ENCODE measurements at places on chromosomes 3 and 15.

DNA sequence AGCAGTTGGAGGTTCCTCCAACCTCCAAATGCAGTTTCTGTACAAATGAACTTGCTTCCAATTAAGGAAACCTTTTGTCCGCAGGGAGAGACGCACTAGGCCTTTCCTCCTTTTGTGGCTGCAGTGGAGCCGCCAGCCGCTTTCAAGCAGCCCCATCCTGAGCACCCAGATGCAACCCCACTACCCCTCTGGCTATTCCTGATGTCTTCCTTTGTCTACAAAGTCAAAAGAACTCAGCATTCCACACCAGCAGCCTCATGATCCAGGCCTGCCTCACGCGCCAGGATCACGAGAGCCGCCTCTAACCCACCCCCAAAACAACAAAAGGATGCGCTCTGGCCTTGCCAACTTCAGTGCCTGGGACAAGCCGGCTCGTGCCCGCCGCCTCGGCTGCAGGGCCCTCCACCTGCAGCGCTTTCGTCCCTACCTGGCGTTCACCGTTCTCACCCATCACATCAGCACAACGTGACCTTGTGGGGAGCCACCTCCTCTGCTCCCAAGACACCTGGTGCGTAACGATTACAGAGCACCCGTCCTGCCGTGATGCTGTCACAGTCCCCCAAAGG is 48.2 kb upstream of the MUC4 start:
- no peak for DNase-seq

- DNase-seq: no peak
These were observed 18.2 kb downstream of the FOXP1 start for GRCh38 chr3:71565316-71565715.

- DNase-seq: no peak
These were observed 1066.5 kb downstream of the PLOD2 start for GRCh38 chr3:145094355-145094941.

GRCh38 chr15:56353119-56353518 is 12.1 kb upstream of the TEX9 start:
- DNase-seq: no peak

GRCh38 chr15:69627548-69628158 is 175.0 kb downstream of the RPLP1 start:
- no peak for DNase-seq

DNA sequence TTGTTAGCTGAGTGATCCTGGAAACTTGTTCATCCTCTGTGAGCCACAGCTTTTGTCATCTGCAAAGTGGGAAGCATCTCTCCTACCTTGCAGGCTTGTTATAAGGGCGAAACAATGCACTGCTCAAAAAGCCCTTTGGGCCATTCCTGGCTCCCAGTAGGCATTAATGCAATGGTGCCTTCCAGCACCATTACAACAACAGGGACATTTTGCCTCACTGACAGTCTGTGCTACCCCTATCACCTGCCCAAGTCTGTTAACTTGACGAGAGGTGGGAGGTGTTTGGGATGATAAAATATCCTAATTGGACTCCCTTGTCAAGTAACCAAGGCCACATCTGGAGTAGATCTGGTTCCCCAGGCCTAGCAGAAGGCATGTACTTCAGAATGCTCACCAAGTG is 44.2 kb downstream of the ZDHHC3 start:
- DNase-seq: no peak

DNA sequence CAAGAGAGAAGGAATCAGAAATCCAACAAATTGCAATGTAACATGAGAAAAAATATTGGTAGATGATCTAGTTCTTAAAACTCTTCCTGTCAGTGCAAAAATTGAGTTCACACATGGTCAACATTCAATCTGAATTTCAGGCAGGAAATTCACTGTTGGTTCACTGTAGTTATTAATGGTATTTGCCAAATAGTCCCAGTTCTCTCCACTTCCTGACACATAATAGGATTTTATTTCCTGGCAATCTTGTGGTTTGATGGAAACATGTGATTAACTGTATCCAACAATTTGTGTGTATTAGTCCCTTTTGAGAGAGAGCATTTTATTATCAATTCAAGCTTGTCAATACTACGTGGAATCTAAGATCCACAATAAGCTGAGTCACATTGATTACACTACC is 1103.1 kb downstream of the ROBO2 start:
- no peak for DNase-seq

DNA sequence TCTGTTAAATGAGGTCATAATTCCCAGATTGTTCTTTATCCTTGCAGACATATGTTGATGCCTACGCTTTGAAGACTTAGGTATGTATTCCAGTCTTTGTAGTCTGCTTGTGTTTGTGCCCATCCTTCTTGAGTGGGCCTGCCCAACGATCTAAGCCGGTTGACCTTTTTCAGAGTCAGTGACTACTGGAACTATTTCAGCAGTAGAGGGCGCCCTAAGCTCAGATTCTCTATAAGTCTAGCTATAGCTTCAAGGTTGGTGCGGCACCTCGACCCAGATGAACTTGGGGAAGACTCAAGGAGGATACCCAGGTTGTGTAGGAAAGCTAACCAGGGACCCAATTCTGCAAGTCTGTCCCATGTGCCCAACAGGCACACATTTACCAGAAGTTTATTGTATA is 228.8 kb upstream of the PPP2R3A start:
- no peak for DNase-seq

DNA sequence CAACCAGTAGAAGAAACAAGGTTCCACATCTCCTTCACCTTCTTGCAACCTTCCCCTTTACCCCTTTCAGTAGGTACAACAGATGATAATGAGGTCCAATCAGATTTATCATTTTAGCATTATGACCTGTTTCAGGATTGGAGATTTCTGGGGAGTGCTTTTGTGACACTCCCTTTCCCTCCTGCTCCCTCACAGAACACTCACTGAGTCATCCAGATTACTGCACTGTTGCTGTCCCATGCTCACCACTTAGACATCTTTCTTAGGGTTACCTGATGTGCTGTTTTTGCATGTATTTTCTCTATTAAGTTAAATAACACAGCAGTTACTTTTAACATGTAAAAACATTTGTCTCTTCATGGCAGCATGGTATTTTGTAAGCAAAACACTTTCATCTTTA is 118.5 kb downstream of the MFSD1 start:
- DNase-seq: no peak

GRCh38 chr3:191958980-191959671 is 498.2 kb downstream of the PYDC2 start:
- DNase-seq: no peak

GRCh38 chr3:24394754-24395153 is 99.9 kb downstream of the THRB start:
- no peak for DNase-seq

DNA sequence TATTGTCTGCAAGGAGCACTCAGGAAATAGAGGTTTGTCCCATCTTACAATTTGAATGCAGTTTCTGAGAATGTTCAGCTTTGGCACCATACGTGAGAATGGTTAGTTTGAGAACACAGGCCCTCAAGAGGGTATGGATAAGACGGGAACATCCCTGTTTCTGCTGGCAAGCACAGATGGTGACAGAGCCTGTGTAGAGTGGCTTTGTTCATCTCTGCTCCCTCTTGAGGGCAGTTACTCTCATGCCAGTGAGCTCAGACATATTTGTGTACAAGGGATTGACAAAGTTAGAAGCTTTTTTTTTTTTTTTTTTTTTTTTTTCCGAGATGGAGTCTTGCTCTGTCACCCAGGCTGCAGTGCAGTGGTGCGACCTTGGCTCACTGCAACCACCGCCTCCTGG is 71.5 kb upstream of the FILIP1L start:
- no peak for DNase-seq

- DNase-seq: no peak
These were observed 240.8 kb downstream of the ADAMTS17 start for GRCh38 chr15:100100926-100101325.

GRCh38 chr3:73610493-73610892 is 14.2 kb downstream of the PDZRN3 start:
- no peak for DNase-seq

DNA sequence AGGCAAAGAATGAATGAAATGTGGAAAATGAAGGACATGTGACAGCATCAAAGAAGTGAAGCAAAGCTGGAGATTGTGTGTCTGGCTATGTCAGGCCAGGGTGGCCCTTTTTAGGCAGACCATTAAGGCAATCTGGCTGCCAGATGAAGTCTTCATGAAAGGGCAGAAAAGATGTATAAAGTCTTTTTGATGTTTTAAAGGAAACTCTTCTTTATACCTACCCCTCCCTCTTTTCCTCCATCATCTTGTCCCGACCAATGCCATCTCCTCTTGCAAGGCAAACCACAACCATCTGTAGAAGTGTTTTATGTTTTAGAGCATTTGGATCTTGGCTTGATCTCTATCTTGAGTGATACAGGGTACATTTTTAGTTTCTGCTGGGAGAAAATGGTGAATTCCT is 259.2 kb downstream of the LSAMP start:
- no peak for DNase-seq

DNA sequence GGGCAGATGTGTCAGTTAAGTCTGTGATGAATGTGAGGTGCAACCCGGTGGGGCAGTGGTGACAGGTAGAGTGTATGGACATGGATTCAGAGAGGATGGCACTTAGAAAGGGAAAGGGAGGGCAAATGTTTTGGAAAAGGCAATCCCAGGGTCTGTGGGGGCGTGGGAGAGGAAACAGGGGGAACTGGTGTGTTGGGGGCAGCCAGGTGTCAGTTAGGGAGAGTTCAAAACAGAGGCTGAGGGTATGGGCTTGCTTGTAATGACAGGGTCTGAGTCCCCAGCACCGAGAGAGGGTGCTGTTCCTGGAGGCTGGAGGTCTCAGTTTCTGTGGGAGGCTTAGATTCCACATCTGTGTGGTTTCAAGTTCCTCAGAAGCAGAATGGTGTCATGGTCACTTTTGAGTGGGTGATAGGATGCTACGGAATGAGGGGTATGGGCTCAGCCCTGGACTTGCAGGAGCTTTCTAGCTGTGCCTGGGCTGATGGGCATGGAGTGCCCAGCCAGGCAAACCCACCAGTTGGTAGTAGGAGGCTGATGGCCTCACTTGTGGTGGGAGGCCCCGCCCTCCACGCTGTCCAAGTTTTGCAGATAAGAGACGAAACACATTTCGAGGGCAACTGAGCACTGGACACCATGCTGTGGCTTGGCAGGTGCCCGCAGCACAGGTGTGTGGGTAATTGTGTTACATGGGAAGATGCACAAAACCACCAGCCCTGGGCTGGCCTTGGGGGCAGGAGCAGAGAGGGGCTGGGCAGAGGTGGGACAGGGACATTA is 209.4 kb downstream of the RPLP1 start:
- DNase-seq: no peak

DNA sequence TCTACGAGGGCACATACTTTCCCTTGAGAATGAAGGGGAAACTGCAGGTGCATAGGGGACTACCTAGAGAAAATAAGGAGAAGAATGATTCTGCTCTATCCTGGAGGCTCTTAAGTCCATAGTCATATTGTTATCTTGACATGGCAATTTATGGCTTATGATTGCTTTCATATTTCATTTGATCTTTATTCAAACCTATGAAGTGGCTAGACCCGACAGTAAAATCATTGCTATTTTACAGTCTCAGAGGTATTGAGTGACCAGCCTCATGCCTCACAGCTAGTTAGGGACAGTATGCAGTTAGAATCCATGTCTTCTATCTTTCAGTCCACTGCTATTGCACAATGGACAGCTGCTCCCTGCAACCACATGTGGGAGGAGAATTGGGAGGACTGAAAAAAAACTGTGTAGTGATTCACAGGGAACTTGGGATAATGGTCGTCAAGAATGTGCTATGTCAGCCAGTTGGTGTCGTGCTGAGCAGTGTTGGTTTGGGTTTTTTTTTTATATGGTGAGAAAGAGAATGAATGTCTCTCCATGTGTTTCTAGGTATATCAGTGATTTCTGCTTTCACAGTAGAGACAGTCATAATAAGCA is 63.2 kb upstream of the SPPL2A start:
- no peak for DNase-seq

DNA sequence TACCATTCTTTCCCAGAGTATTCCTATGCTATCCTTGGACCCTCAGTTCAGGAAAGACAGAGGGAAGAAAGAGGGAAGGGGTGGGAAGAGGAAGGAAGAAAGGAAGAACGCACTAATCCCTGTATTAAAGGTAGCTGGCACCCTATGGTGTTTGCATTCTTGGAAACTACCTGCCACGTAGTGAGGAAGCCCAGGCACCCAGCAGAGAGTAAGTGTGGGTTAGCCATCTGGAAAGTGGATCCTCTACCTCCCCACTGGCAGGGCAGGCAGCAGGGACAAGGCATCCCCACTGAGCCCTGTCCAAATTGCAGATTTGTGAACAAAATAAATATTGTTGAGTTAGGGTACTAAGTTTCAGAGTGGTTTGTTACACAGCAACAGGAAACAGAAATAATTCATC is 8.8 kb downstream of the RBP1 start:
- DNase-seq: no peak

DNA sequence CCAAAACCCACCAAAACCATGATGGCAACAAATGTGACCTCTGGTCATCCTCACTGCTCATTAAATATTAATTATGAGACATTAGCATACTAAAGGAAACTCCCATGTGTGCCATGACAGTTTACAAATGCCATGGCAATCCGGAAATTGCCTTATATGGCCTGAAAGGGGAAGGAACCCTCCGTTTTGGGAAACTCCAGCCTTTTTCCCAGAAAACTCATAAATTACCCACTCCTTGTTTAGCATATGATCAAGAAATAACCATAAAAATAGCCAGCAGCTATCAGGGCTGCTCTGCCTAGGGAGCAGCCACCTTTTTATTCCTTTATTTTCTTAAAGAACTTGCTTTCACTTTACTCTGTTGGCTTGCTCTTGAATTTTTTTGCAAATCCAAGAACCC is 992.7 kb downstream of the NTRK3 start:
- no peak for DNase-seq

GRCh38 chr3:170178651-170179050 is 2.9 kb downstream of the PHC3 start:
- DNase-seq: no peak

DNA sequence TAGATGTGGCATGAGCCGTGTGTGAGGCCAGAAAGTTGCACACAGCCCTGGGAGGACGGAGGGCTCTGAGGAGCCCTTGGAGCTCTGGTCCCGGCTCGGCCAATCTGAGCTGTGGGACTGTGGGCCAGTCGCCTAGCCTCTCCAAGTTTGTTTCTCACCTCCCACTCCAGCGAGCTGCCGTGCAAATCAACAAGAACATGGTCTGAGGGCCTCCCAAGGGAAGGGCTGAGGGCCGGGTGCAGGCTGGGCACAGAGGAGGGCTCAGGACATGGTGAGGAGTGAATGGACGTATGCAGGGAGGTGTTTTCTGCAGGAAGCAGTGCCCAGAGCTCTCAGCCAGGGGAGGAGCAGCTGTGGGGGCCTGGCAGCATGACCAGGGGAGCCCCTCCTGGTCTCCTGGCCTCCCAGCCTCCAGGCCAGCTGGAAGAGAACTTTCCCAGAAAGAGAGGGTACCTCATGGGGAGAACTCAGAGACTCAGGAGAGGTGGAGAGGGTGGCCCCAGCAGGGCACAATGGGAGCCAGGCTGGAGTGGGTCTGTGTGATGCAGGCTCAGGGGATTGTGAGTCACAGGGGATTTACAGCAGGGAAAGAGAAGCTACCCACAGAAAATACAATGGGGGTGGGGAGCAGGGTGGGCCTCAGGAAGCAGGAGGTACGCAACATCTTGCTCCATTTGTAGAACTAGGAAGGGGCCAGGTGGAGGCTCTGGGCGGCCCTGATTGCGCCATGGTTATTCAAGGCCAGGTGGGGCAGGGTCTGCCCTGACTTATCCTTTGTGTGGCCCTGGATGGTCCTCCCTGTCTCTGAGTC is 24.8 kb downstream of the PSTPIP1 start:
- DNase-seq: peak; percentile 30

- DNase-seq: peak; percentile 45
These were observed 40.8 kb downstream of the CLSTN2 start for GRCh38 chr3:139975594-139976365.

GRCh38 chr3:181718987-181719911 is 7.5 kb downstream of the SOX2 start:
- no peak for DNase-seq

Measured in Right ventricle myocardium superior (tissue), 1 donor.